ENCODE measurements at places on chromosomes 6 and 20.

- no peak for DNase-seq
These were observed 20.0 kb downstream of the KHDRBS2 start for GRCh38 chr6:62265906-62266525.

DNA sequence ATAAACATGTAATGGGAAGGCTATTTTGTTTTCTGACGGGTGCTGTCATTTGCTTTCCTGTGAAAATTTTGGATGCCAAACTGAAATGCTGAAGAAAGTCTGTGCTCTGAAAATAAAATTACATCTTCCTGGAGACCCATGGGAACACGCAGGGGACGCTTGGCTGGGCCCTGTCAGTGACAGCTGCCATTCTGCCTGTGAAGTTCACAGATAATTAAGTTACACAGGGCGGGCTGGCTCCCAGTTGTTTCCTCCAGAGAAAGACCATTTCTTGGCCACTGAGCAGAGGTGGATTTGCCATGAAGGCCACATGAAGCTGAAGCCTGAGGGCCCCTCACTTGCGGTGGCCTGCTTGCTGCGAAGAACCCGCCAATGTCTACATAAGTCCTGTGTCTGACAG lies 93.5 kb downstream of the TMEM170B start:
- no peak for DNase-seq

GRCh38 chr6:30136570-30137286 lies 788 bp downstream of the TRIM40 start:
- no peak for DNase-seq

- no peak for DNase-seq
These were observed 5.6 kb downstream of the PCMTD2 start for GRCh38 chr20:64261138-64261537.

- DNase-seq = no peak
These were observed 2.8 kb downstream of the BCL2L1 start for GRCh38 chr20:31719644-31720485.

- no peak for DNase-seq
These were observed 167.7 kb downstream of the HACE1 start for GRCh38 chr6:104692008-104692407.

- no peak for DNase-seq
These were observed 949 bp downstream of the TXLNB start for GRCh38 chr6:139290787-139291311.

DNA sequence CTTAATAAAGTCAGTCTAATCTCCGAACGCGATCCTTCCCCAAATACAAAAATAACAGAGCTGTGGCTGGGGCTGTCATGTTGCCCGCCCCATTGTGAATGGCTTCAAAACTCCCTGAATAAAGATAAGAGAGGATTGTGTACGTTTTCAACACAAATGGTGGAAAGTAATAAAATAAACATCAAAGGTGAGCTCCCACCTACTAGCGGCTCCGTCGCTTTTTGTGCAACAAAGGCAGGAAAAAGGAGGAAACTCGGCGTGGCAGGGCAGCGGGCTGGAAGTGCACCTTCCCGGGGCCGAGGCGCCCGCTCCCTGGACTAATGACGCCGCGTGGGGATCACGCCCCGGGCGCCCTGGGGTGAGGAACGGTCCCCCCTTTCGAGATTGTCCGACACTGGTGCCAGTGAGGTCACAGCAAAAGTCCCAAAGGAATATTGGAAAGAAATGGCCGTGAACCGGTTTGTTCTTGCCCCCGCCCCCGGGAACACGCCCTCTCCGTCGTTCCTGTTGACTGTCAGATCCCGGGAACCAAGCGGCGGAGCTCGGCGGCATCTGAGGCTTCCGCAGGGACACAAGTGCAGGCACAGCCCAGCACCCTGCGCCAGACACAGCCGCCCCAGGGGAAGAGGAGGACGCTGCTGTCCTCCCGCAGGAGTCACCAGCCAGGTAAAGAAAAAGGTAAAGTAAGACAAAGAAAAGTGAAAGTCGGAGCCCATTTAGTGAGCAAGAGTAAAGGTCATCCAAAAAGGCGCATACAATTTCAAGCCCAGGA lies 1.1 kb upstream of the FOXQ1 start:
- DNase-seq = no peak

DNA sequence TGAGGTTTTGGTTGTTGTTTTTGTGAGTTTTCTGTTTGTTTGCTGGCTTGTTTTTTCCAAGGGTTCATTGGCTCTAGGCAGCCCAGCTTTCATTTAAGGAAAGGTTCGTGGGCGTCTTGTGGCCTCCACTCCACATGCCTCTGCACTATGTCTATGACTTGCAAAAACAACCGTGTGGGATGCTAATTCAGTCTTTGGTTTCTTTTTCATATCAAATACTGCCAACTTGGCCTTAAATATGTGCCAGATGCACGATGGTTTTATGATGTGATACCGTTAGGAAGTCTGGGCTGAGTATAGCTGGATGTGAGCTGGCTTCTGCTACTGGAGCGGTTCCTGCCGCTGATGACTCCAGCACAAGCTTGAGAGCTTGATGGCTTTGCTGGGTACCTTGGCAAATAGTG lies 96.3 kb downstream of the BMP2 start:
- DNase-seq = no peak

DNA sequence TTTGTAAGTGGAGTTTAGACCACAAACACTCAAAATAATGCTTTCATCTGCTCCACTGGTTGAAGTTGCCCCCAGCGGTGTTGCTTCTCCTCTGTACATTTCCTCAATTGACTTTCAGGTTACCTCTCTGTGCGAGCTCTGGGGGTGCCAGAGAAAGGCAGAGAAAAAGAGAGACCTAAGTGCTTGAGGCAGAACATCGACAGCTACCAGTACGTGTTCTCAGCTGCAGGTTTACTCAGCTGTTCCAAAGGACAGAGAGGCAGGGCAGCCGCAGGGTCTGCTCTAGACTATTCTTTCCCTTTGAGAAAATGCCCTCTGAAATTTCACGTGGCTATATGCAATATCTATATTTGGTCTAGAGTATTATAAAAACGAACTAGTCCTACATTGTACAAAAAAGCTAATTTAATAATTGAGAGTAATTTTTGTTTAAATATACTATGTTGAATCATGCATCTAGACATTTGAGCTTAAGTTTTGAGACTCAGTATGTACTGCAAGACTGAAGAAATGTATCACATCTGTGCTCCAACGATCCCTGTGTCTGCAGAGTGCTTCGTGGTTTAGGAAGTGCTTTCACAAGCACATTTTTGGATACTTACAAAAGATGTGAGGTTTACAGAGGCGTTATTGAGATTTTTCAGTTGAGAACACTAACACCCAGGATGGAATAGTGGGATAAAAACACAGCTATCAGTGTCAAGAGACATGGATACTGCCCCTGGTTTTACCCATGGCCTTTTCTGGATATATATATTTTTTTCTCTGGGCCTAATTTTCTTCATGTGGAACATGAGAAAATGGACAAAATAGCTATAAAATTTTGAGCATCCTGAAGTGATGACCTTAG lies 453.6 kb upstream of the FLRT3 start:
- DNase-seq = no peak

- DNase-seq = no peak
These were observed 1.8 kb upstream of the PHACTR2 start for GRCh38 chr6:143675946-143676345.

GRCh38 chr6:150491131-150491810 lies 108.4 kb upstream of the PLEKHG1 start:
- DNase-seq = no peak

DNA sequence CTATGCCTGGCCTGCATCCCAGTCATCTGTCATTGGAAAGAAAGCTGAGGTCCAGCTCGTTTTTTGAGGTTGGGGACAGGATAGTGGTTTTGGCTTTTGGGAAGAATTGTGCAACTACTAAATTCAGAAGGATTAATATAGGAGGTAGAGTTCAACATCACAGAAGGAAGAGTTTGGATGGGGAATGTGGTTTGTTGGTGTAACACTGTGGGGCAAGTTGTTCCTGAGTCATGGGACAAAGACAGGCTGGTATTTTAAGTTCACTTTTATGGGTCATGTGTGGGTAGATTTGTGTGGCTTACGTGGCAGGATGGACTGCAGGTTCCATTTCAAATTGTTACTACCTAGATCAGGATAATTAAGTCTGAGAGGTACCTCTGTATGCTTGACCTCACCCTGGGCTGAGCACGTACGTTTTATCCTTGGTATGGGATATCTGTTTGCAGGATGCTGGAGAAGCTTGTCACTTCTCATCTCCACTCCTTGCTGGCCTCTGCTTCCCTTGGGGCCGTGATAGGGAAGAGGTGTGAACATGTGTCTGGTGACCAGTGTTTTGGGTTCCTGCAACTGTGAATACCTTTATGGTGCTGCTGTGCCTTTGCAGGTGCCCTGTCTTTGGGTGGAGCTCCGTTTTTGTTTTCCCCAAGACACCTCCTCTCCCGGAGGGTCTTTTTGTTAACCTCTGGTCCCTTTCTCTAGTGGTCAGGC lies 177.6 kb downstream of the JARID2 start:
- no peak for DNase-seq

DNA sequence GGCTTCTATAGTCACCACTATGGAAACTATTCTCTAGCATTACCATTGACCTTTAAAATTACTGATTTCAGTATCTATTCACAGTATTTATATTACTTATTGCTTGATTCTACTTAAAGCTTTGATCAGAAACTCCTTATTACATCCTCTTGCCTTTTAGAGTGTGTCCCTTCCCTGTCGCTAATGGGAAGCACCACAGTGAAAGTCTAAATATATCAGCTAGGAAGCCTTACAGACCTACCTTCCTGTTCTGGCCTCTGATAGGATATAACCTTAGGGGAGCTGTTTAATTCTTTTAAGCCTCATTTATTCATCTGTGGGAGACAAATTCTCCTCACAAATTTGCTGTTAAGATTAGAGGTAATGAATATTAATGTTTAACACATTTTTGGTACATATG lies 122.7 kb downstream of the ADGRB3 start:
- DNase-seq = no peak

DNA sequence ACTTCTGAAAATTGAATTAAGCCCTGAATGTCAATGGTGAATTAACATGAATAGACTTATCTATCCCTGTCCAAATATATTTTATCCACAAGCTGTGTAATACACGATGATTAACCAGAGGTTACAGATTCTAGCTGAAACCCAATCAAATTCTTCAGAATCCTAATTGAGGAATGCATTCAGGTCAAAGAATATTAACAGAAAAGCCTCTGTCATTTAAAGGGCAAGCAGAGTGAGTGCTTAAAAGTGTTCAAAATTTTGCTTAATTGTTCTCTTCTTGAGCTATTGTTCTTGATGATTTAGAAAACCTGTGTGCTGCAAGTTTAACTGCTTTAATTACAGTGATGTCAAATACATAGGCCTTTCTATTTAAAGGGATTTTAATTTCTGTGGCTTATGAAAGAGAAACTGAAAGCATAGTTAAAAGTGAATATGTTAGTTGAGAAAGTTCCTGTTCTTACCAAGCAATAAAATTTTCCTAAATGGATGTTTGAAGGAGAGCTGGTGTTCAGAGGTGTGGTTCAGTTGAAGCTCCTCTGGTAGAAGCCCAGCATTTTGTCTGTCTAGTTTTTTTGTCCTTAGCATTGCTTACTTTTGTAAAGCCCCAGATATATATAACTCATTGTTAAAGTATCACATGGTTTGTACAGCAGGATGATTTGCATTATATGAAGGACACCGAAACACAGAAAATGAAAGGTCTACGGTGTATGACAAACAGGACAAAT lies 466.3 kb upstream of the PLCB4 start:
- no peak for DNase-seq

DNA sequence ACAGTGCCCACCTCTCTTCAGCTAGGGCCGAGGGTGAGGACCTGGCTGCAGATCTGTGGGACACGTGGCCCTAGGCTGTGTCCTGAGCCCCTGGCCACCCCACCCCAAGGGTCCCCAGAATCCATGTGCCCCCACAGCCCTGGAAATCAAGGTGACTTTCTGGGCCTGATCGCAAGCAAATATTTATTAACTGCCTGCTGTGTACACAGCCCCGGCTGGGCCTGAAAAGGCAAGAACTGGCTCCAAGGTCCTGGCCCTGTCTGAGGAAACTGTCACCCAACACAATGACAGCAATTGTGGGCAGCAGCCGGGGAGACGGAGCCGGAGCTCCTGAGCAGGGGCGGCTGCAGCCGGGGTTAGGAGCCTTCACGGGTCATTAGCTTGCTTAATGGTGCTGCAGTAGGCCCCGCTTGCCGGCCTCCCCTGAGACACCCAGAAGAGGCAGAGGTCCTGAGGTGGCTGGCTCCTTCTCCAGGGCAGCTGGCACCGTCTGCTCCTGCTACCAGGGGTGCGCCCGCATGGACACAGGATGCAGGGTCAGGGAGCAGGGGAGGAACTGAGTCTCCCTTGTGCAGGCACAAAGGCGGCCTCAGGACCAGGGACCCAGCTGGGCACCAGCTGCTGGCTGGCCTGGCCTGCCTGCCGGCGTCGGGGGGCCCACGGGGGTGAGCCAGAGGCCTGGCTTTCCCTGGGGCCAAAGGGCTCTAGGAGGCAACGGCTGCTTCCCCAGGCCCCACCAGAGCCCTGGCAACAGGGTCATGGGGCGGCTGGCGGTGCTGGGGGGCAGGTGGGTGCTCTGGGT lies 24.1 kb downstream of the NPEPL1 start:
- no peak for DNase-seq

DNA sequence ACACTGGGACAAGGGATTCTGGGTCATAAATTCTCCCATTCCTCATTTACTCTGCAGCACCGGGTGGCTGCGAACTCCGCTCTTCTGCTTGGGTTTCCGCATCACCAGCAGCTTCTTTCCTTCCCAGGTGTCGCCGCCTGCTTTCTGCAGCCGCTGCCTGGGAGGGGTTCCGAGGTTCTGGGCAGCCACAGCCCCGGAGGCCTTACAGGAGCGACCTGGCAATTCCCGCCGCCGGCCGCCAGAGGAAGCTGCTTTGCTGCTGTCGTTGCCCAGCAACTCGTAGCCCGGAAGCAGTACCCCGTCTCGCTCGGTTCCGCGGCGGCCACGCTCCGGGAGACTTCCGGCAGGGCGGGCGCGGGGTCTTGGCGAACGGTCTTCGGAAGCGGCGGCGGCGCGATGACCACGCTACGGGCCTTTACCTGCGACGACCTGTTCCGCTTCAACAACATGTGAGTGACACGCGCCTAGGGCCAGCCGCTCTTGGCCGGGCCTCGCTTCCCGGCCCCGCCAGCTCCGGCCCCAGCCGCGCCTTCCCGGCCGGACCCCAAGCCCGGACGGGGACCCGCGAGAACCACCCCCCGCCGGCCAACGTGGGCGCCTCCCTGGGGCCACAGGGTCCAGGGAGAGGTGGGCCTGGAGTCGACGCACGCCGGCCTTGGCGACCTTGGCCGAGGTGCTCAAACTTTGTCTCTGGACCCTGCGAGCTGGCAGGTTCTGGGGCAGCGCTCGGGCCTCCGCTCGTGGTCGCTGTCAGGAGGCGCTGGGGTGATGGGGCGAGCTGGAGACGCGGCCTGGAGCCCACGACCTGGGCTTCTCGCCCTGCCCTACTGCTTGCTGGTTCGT lies at the start of gene NAA20:
NAA20 (plus strand) TSS at position 362 of the 843 bp plus-strand sequence; CDS start at position 397, 35 bp downstream.
- DNase-seq = peak; percentile 84
